Mesothelial cell of epicardium (in vitro differentiated cells): ENCODE measurements at places on chromosomes 11 and 22.

- no peaks in the 10 kb centered on the region for H3K4me1 ChIP-seq
- H3K27ac ChIP-seq, result no peak overlapping the region
- no peaks in the 10 kb centered on the region for H3K36me3 ChIP-seq
- H3K27me3 ChIP-seq, result peaks cover 4% of the 10 kb centered on the region
- DNase-seq, result no peak
Measured at GRCh38 chr11:134524896-134525845, 113.1 kb upstream of the B3GAT1 start.

GRCh38 chr11:59193587-59194130, 19.1 kb downstream of the MPEG1 start:
- H3K27ac ChIP-seq, result no peak overlapping the region
- no peaks in the 10 kb centered on the region for H3K27me3 ChIP-seq
- H3K4me1 ChIP-seq, result peaks cover 4% of the 10 kb centered on the region

GRCh38 chr11:115222863-115223530, 281.2 kb downstream of the CADM1 start:
- peaks cover 18% of the 10 kb centered on the region for H3K4me1 ChIP-seq
- no peak for DNase-seq
- no peak overlapping the region for H3K4me3 ChIP-seq
- peaks cover 15% of the 10 kb centered on the region for H3K36me3 ChIP-seq

DNA sequence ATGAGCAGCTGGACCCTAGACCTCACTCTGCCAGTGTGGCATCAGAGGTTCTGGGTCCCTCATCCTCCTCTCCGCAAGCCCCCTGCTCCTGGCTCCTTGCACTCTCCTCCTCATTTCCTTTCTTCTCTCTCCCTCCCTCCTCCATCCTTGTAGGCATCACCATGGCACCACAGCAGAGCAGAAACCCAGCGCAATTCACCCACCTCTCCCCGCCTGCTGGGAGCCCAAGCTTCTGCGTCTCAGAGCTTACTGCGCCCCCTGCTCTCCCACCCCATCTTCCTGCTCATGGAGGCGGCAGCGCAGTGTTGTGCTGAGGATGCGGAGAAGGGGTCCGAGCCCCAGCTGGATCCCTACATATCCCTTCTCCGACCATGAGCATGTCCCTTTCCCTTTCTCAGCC, 1.7 kb downstream of the CHRM1 start:
- no peaks in the 10 kb centered on the region for H3K36me3 ChIP-seq
- H3K27ac ChIP-seq, result no peak overlapping the region
- H3K4me1 ChIP-seq, result peaks cover 29% of the 10 kb centered on the region

- H3K36me3 ChIP-seq, result peaks cover 24% of the 10 kb centered on the region
- no peak overlapping the region for H3K27ac ChIP-seq
- DNase-seq, result peak; percentile 73
Measured at GRCh38 chr11:66694732-66695207, 17.1 kb upstream of the RBM4B start.

GRCh38 chr11:13349046-13349445, 71.5 kb downstream of the BMAL1 start:
- H3K36me3 ChIP-seq, result no peaks in the 10 kb centered on the region
- no peak for DNase-seq
- H3K27me3 ChIP-seq, result no peaks in the 10 kb centered on the region
- peaks cover 4% of the 10 kb centered on the region for H3K4me1 ChIP-seq
- no peak overlapping the region for H3K27ac ChIP-seq

GRCh38 chr11:81470446-81470845, 1263.2 kb downstream of the FAM181B start:
- H3K4me3 ChIP-seq, result no peak overlapping the region
- DNase-seq, result no peak
- no peaks in the 10 kb centered on the region for H3K36me3 ChIP-seq
- H3K27me3 ChIP-seq, result no peaks in the 10 kb centered on the region
- H3K4me1 ChIP-seq, result no peaks in the 10 kb centered on the region

DNA sequence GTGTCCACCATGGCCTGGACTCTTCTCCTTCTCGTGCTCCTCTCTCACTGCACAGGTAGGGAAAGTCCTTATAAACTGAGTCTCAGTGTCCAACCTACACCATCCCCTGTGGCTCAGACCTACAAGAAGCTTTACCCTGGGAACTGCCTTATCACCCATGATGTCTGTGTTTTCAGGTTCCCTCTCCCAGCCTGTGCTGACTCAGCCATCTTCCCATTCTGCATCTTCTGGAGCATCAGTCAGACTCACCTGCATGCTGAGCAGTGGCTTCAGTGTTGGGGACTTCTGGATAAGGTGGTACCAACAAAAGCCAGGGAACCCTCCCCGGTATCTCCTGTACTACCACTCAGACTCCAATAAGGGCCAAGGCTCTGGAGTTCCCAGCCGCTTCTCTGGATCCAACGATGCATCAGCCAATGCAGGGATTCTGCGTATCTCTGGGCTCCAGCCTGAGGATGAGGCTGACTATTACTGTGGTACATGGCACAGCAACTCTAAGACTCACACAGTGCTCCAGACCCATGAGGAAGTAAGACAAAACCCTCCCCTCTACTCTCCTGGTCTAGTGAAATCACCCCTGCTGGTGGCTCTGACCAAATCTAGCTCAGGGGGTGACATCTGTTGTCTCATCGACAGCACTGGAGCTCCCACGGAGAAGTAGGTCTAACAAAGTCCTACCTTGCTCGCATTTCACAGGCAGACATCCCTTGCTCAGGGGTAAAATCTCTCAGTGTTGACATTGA, 74.3 kb downstream of the VPREB1 start:
- no peak for DNase-seq
- H3K27ac ChIP-seq, result no peak overlapping the region
- H3K4me3 ChIP-seq, result no peak overlapping the region
- no peaks in the 10 kb centered on the region for H3K27me3 ChIP-seq
- peaks cover 23% of the 10 kb centered on the region for H3K36me3 ChIP-seq

- H3K4me1 ChIP-seq, result peaks cover 5% of the 10 kb centered on the region
- DNase-seq, result no peak
- no peak overlapping the region for H3K27ac ChIP-seq
- H3K4me3 ChIP-seq, result no peak overlapping the region
- no peaks in the 10 kb centered on the region for H3K36me3 ChIP-seq
- no peaks in the 10 kb centered on the region for H3K27me3 ChIP-seq
Measured at GRCh38 chr11:104405277-104405676, 241.3 kb upstream of the PDGFD start.

DNA sequence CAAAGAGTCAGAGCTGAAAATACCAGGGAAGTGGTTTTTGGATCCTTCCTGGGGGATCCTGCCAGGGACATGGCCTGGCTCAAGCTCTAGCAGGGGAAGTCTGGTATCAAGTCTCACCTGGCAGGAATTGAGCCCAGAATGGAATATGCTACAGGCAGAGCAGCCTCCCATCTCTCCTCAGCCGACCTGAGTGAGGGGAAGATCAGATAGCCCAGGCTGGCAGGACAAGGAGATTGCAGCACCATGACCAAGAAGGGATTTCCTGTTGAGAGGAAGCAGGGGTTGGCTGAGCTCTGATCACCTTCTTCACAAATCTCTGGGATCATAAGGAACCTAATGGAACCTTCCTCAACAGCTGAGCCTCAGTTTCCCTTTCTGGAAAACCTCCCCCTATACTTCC, 13.0 kb downstream of the OAF start:
- DNase-seq, result no peak
- H3K4me3 ChIP-seq, result no peak overlapping the region
- no peaks in the 10 kb centered on the region for H3K27me3 ChIP-seq
- no peak overlapping the region for H3K27ac ChIP-seq
- peaks cover 12% of the 10 kb centered on the region for H3K4me1 ChIP-seq

DNA sequence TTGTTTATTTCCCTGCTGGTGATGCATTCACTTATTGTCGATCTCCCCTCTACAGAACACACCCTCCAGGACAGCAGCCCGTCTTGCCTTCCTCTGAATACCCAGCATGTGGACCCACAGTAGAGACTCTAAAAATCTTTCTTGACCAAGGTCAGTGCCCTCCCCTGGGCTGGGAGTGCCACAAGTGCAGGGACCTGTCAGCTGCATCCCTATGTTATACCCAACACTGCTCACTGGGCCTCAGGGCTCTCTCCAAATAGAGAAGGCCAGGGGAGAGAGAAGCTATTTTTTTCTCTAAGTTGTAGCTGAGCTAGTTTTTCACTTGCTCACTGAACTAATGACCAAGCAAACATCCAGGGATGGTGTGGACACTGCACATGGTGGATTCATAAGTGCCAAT, 9.8 kb downstream of the KCNJ1 start:
- H3K4me3 ChIP-seq, result no peak overlapping the region
- no peaks in the 10 kb centered on the region for H3K4me1 ChIP-seq
- no peaks in the 10 kb centered on the region for H3K36me3 ChIP-seq
- no peak for DNase-seq

GRCh38 chr11:109862835-109863234, 230.4 kb upstream of the ZC3H12C start:
- peak overlapping the region; percentile 78 for H3K27ac ChIP-seq
- no peak for DNase-seq
- H3K27me3 ChIP-seq, result no peaks in the 10 kb centered on the region
- H3K36me3 ChIP-seq, result no peaks in the 10 kb centered on the region
- H3K4me3 ChIP-seq, result no peak overlapping the region

DNA sequence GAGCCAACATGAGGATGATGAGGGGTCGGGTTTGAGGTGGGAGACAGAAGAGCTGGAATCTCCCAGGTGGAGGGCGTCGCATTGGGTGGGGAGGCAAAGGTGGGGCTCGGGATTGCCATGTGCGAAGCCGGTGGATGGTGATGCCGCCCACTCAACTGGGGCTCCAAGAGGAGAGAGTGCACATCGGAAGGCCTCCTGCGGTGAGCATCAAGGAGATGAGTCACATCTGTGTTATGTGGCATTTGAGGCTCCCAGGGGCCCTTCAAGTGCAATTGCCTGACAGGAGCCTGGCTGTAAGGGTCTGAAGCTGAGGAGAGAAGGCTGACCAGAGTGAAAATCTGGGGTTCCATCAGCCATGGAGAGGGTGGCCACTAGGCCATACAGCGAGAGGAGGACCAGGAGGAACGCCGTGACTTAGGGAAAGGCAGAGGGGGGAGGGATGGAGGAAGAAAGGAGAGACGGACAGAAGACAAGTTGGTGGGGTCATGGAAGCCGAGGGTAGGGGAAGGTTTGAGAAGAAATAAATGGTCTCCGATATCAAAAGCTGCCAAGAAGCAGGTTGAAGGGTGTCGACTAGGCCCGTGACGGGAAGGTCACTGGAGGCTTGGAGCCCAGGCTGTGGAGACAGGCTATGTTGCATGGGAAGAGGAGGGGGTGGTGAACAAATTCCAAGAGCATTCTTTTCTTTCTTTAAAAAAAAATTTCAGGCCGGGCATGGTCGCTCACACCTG, 21.3 kb downstream of the RASD2 start:
- DNase-seq, result no peak
- H3K4me1 ChIP-seq, result peaks cover 17% of the 10 kb centered on the region
- H3K27me3 ChIP-seq, result peaks cover 12% of the 10 kb centered on the region
- no peak overlapping the region for H3K4me3 ChIP-seq
- no peak overlapping the region for H3K27ac ChIP-seq

- H3K4me1 ChIP-seq, result no peaks in the 10 kb centered on the region
- H3K27ac ChIP-seq, result peak overlapping the region; percentile 72
Measured at GRCh38 chr11:76588455-76589325, 81.9 kb downstream of the LRRC32 start.

GRCh38 chr22:19661156-19661555, 53.1 kb upstream of the SEPTIN5 start:
- no peaks in the 10 kb centered on the region for H3K36me3 ChIP-seq
- no peaks in the 10 kb centered on the region for H3K27me3 ChIP-seq
- H3K4me3 ChIP-seq, result no peak overlapping the region
- peaks cover 12% of the 10 kb centered on the region for H3K4me1 ChIP-seq
- no peak for DNase-seq

- no peak overlapping the region for H3K27ac ChIP-seq
- peaks cover 22% of the 10 kb centered on the region for H3K4me1 ChIP-seq
- no peak overlapping the region for H3K4me3 ChIP-seq
Measured at GRCh38 chr11:87597725-87598124, 560.0 kb downstream of the TMEM135 start.

- peaks cover 47% of the 10 kb centered on the region for H3K4me1 ChIP-seq
- no peak for DNase-seq
- peak overlapping the region; percentile 15 for H3K4me3 ChIP-seq
- no peak overlapping the region for H3K27ac ChIP-seq
Measured at GRCh38 chr11:110293389-110293788, 3.0 kb downstream of the RDX start.

GRCh38 chr11:58739725-58740430, 8.1 kb upstream of the GLYAT start:
- no peak overlapping the region for H3K27ac ChIP-seq
- no peaks in the 10 kb centered on the region for H3K36me3 ChIP-seq
- no peaks in the 10 kb centered on the region for H3K4me1 ChIP-seq
- DNase-seq, result no peak
- H3K27me3 ChIP-seq, result no peaks in the 10 kb centered on the region

DNA sequence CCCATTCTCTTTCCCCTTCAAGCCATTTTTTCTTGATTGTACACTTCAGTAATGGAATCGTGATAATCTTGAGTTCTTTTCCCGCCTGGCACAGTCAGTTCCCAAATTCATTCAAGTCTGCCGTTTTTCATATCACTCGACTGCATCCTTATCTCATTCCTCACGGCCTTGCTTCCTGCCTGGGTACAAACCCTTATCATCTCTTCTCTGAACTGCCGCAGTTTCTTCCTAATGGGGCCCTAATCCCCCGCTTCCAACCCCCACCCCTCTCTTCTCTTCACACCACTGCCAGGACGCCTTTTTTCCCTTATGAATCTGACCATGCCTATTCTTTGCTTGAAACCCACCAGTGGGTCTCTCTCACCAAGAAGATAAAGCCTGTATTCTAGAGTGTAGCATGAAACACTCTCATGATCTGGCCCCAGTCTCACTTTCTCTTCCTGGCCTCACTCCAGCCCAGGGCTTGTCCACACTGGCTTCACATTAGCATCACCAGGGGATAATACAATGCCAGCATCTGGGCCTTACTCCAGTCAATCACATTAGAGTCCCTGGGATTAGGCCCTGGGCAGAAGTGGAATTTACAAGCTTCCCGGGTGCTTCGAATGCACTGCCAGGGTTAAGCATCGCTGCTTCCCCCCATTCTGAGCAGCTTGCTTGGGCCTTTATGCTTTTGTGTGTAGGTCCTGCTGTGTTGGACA, 102.1 kb downstream of the FBXO7 start:
- H3K4me3 ChIP-seq, result no peak overlapping the region
- peaks cover 10% of the 10 kb centered on the region for H3K4me1 ChIP-seq
- H3K27ac ChIP-seq, result no peak overlapping the region
- H3K36me3 ChIP-seq, result no peaks in the 10 kb centered on the region

- no peak overlapping the region for H3K27ac ChIP-seq
- no peak overlapping the region for H3K4me3 ChIP-seq
- DNase-seq, result peak; percentile 1
- H3K36me3 ChIP-seq, result peaks cover 7% of the 10 kb centered on the region
Measured at GRCh38 chr22:47408409-47408808, 646.0 kb downstream of the TBC1D22A start.

DNA sequence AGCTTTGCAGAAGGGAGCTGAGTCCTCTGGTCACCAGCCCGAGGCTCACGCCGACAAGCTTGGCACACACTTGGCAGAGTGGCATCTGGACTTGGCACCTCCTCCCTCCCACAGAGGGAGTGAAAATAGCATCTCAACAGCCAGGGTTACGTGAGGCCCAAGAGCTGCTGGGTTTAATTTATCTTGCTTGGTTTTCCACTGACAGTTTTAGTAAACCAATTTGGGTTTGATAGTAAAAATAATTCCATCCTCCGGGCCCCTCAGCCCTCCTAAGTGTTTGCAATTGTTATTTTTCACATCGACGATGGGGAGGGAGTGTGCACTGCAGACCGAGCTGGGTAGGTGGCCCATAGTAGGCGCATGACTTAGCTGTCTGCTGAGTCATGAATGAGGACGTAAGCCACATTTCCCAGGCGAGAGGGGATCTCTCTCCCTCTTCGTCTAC, 107.6 kb upstream of the ASPHD2 start:
- H3K4me3 ChIP-seq, result no peak overlapping the region
- H3K4me1 ChIP-seq, result no peaks in the 10 kb centered on the region
- no peak for DNase-seq
- no peaks in the 10 kb centered on the region for H3K36me3 ChIP-seq
